Fibroblast of lung (primary cell): ENCODE measurements at places on chromosomes 1 and 21. TPM values are rescaled to one million over a fixed set of nuclear protein-coding genes. Genes with fewer than 3 reads are reported as not detected.

DNA sequence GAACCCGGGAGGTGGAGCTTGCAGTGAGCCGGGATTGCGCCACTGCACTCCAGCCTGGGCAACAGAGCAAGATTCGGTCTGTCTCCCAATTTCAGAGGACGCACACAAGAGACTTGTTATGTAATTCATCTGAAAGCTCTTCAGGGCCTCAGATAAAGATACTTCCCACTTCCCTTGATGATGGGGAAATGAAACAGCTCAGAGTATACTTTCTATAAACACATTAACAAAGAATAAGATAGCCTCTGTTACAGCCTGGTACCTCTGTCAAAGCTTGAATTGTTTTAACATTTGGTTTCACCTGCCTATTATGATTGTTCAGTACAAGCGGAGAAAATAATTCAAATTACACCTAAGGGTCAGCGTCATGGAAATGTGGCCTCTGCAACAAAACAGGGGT, 622.9 kb upstream of the ADGRL4 start:
- DNase-seq, result no peak

DNA sequence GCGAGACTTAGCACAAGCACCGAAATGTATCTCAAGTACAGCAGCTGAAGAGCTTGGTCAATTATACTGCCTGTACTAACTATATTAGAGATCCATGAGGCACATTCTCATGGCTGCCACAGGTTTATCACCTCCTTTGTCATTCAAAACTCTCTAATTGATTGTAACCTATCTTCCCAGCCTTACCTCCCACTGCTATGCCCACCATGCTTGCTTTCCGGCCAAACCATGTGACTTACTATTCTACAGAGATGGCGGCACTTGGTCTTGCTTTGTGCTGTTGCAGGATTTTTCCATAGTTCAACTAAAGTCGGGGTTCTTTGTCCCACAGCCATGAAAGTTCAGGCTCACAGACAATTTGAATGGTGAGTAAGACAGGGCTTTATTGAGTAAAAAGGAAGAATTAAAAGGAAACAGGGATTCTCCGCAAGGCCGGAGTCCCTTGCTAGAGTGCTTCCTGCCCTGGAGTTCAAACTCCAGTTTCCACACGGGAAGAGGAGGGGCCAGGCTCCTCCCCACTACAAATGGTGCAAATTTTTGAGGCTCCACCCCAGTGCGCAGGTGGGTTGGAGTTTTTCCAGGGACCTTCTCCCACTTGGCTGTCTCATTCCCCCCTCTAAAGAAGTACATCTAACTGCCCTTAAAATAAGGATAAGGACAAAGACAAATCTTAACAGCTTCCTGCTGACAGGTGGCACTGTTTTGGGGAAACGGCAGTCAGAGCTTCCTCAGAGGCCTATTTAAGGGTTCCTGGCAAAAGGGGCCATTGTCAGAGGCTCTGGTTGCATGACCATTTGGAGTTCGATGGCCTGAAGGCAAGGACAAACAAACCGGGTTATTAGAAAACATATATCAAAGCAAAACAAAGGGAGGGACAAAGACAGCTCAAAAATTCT, 28.7 kb downstream of the FMO2 start:
- no peak for DNase-seq

- no peak for DNase-seq
Observed at GRCh38 chr1:1547476-1547875, 7.1 kb upstream of the TMEM240 start.

GRCh38 chr1:18921516-18922251, 19.3 kb upstream of the ALDH4A1 start:
- no peak for DNase-seq

DNA sequence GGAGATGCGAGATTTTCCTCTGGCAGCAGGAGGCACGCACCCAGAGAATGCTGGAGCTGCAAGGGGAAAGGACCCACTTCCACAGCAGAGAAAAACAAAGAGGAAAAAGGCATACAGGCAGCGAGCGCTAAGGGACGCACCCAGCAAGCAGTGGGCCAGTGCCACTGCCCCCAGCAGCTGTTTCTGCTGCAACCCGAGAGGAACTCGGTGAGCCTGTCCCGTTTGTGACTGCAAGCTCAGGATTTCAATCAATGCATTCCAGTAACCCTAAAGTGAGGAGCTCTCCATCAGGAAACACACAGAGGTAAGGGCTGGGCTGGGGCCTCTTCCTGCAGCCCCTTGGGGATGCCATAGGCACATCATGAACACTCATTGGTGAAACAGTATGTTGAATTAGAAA, 58.7 kb downstream of the ACP6 start:
- DNase-seq, result no peak

The PRAMEF17 gene
- total RNA-seq, result not detected in 2 replicates
